ENCODE measurements at places on chromosomes 6 and 20. TPM values are rescaled to one million over a fixed set of nuclear protein-coding genes. Genes with fewer than 3 reads are reported as not detected.

DNA sequence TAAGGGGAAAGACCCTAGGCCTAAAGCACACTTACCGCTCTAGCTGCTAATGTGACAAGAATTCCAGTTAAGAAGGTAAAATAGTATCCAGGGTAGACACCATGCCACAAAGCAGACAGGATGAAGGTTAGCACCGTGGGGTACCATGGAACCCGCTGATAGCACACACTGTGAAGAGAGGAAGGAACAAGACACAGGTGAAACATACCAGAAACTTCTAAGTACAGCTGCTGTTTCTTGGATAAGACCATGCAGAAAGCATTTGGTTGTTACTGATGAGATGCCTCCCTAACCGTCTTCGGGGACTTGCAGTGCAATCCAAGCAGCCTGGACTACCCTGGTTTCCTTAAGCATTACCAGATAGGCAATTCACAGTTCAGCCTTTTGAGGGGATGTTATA is 99.4 kb downstream of the MBOAT1 start:
- no peak for DNase-seq

DNA sequence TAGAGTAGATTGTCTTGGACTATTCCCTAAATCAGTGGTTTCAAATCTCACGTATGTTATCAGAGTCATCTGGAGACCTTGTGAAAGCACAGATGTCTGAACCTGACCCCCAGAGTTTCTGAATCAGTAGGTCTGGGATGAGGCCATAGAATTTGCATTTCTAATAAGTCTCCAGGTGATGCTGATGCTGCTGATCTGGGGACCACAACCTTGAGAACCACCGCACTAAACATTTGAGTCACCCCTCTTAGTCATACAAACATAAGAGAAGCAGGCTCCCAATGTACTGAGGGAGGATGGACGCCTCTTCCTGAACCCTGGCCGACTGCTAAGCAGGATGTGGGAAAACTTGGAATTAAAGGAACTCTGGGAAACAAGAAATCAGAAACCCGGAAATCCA is 187.8 kb upstream of the PRDM1 start:
- peak; percentile 22 for DNase-seq

GRCh38 chr20:63756648-63756991 is 17.0 kb downstream of the SLC2A4RG start:
- no peak for DNase-seq

Gene CTSA
- total RNA-seq: 39.1 TPM

DNA sequence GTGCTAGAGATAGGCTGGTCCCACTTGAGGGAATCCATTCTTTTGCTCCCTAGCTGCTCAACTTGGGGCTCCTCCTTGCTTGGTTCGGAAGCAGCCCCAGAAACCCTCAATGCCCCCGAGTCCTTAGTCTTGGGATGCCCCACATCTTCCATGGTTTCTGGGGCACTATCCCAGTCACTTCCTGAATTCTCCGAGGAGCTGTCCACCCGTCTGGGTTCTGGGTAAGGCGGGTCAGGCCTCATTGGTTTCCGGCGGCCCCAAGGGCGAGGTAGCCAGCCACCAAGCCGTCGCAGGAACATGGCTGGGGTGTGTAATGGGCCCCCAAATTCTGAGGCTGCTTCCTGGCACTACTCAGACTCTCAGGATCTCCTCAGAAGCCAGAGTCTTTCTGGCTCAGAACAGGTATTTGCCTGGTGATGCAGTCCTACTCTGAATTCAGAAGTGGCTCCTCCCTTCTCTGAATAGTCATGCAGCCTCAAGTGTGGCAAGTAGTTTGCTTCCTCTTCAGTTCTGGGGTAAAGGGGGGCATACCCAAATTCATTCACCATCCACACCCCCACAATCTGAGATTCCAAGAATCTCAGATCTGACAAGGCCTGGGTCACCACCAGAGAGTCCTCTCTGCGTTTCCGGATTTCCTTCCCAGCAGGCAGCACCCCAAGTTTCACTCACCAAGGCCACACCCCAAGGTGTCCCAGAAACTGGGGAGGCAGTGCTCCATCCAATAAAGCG is 763 bp downstream of the C6orf47 start:
- peak; percentile 32 for DNase-seq

GRCh38 chr6:161038229-161039031 is 46.9 kb downstream of the MAP3K4 start:
- peak; percentile 81 for DNase-seq

- no peak for DNase-seq
Measured at GRCh38 chr20:8079976-8080375, 52.1 kb upstream of the PLCB1 start.

- peak; percentile 40 for DNase-seq
Measured at GRCh38 chr6:110814102-110815014, 911 bp downstream of the CDK19 start.

Gene SASH1
- total RNA-seq: 18.4 TPM

Gene RNF182
- total RNA-seq: not detected

Gene HELZ2
- total RNA-seq: 24.7 TPM

All from MCF 10A (cell line).